CD4-positive, alpha-beta T cell treated with Interleukin-12 subunit alpha and Interleukin-12 subunit beta, for 1 hour (primary cell): ENCODE measurements at places on chromosomes 2 and 18.
A peak's percentile ranks its signal among the peaks of the same experiment; 100 is the strongest.

- no peak for DNase-seq
Measured at GRCh38 chr2:43110442-43110871, 115.9 kb downstream of the ZFP36L2 start.

GRCh38 chr2:104431701-104432121, 422.2 kb upstream of the POU3F3 start:
- DNase-seq = no peak

- DNase-seq = no peak
Measured at GRCh38 chr2:216827073-216827720, 32.7 kb downstream of the TNP1 start.

DNA sequence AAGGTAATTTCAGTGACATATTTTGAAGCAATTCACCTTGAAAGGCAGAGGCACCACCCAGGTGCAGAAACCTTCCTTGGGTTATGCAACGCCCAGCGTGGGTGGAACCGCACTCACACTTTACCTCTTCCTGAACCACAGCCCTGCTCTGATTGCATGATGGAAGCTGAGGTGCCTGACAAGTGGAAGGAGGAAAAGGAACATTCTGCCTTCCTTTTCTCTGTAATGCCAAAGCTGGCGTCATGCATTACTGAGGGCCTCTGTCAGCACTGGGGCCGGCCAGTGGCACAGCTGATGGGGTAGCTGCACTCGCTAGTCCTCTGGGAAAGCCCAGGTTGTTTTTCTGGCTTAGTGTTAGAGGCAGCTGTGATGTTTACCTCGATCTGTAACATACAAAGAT, 266.5 kb downstream of the NEDD4L start:
- peak; percentile 41 for DNase-seq

GRCh38 chr2:71451705-71452104, 1.7 kb upstream of the DYSF start:
- DNase-seq = no peak

DNA sequence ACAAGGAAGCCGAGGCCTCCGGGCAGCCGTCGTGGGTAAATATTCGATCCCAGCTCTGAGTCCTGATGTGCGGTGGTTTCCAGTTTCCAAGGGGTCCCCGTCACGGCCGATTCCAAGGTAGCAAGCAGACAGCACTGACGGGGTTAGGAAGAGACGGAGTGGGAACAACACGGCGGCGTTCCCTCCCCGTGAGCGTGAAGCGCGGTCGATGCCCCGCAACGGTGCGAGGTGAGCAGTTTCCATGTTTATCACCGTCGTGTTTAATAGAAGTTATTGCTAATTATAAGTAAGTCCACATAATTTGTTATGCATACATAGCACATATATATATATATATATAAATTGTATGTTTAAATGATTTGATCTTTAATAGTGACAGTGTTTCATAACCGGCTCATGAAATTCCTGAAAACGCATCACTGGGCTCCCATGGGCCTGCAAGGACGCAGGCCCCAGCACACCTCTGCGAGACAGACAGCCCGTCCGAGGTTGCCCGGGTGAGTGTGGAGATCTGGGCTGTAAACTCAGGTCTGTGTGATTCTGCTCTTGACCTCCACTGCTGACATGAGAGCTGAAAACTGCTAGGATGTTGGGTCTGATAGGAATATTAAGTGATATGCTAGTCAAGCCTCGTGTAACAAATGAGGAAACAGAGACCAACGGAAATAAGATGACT, 243.5 kb upstream of the SALL3 start:
- DNase-seq = no peak

DNA sequence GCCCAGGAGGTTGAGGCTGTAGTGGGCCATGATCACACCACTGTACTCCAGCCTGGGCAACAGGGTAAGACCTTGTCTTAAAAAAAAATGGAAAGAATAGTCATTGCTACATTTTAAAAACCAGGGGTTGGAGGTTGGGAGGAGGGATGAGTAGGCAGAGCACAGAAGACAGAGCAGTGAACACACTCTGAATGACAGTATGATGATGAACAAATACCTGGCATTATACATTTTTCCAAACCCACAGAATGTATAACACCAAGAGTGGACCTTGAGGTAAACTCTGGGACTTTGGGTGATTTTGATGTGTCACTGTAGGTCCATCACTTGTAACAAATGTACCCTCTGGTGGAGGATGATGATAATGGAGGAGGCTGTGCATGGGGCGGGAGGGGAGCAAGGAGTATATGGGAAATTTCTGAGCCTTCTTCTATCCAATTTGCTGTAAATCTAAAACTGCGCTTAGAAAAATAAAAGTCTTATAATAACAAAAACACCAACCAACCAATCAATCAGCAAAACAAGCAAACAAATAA, 111.4 kb upstream of the PGAP1 start:
- DNase-seq = no peak

- no peak for DNase-seq
Measured at GRCh38 chr2:159086826-159087225, 118.4 kb downstream of the TANC1 start.

GRCh38 chr2:105783151-105783738, 38.5 kb downstream of the NCK2 start:
- no peak for DNase-seq

GRCh38 chr2:227153307-227153706, 10.7 kb downstream of the COL4A4 start:
- no peak for DNase-seq

DNA sequence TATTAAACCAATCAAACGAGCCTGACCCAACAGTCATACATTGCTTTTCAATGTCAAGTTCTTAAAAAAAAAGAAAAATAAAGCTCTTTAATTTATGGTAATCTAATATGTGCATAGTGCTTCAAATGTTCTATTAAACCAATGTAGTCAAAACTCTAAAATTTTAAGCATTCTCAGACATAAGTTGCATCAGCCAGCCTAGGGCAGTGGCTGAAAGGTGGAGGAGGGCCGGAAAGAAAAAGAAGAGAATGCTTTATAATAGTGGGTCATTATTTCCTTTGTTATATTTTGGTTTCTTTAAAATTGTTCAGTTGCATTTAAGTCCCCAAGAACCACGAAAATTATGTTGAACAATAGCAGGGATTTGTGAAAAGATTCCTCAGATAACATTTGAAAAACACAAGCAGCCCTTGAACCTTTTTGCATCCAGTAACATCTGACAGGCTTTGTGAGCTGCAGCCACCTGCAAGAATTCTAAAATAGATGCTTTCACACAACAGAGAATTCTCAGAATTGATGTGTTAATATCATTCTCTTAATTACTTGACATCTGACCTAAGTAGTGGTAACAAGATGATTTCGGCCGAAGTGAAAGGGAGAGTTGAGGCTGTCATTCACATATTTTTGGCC, 252.1 kb downstream of the CDCA7 start:
- no peak for DNase-seq

DNA sequence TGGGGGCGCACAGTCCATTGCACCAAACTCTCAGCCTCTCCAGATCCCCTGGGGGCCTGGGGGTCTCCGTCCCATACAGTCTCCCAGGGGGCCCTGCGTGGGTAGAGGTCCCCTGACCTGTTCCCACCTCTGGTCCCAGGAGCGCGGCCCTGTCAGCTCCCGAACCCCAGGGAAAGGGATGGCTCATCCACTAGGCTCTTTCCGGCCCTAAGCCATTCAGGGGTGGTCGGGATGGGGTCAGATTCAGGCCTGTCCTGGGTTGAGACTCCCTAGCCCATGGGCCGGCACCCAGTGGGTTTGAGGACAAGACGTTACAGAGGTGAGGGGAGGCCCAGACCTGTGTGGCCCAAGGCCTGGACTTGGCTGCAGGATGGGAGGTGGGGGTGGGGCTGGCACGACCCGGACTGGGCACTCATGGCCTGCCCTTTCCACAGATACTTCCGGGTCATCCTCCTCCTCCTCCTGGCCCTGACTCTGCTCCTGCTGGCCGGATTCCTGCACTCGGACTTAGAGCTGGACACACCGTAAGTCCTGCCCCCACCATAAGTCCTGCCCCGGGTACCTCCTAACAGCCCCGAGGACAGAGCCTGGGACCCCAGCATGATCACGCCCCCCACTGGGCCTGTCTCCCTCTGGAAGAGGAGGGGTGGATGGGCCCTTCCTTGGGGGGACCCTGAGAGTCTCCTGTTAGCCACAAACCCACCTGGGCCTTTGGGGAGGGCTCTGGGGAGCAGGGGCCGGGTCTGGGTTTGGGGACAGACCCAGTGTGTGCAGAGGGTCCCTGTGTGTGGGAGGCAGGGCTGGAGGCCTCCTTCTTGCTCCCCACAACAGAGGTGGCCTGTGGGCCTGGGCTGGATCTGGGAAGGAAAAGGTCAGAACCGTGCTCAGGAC, 10.1 kb upstream of the NEU4 start:
- no peak for DNase-seq

GRCh38 chr2:241821460-241822263, 12.7 kb downstream of the NEU4 start:
- DNase-seq = no peak

DNA sequence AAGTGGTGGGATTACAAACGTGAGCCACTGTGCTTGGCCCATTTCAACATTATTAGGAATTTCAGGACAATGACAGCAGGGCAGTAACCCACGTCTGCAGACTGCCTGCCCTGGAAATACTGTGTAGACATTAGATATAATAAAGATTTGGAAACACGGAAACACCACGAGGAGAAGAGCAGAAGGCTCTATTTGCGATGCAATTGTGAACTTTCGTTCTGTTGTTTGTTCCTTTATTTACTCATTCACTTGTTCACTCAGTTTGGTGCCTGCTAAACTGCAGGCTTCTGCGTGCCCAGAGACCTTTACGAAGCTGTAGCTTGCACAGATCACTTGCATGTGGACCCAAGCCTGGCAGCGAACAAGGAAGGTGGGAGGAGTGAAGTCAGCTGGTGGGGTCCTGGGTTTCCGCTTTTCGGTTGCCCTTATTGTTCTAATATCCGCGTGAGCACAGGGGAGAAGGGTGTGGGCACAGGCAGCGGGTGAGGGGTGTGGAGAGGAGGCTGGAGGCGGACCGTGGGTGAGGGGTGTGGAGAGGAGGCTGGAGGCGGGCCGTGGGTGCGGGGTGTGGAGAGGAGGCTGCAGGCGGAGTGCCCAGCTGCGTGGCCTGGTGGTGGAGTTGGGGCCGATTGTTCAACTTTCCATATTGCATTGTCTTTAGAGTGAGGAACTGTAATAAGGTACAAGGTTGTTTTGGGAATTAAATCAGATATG, 3.4 kb downstream of the COLEC11 start:
- no peak for DNase-seq

- DNase-seq = no peak
Measured at GRCh38 chr2:201280191-201281040, 20.1 kb downstream of the CASP8 start.

- no peak for DNase-seq
Measured at GRCh38 chr2:113797237-113797636, 40.8 kb upstream of the SLC35F5 start.

DNA sequence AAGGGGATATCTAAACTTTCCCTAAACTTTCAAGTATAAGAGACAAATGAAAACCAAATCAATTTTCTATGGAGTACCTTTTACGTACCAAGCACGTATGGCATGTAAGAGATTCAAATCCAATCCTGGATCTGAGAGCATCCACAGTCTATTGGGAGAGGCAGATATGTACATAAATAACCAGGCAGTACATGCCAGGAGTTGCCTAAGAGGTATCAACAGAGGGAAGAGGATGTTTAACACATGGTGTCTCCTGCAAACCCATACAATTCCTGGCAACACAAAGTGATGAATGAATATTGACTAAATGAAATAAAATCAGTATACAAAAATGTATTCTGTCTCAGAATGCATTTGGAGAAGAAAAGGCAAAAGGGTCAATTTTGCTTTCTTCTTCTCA, 116.6 kb downstream of the PIGN start:
- DNase-seq = no peak

DNA sequence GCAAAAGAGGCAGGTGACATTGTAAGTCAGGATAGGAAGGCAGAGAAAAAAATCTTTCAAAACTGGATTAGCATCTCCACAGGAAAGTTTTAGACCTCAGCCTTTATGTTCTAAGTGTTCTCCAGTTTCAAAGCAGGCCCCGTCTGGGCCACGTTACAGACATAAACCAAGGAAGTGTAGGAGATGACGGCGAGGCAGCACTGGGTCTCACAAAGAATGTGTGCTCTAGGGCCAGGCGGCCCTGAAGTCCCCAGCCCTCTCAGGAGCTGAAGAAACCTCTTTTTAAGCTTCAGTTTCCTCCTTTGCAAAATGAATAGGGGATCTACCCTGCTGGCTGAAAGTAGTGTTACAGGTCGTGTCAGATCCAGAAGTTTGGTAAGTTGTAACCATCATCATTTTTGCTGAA, 81.7 kb downstream of the SPRED2 start:
- DNase-seq = no peak

DNA sequence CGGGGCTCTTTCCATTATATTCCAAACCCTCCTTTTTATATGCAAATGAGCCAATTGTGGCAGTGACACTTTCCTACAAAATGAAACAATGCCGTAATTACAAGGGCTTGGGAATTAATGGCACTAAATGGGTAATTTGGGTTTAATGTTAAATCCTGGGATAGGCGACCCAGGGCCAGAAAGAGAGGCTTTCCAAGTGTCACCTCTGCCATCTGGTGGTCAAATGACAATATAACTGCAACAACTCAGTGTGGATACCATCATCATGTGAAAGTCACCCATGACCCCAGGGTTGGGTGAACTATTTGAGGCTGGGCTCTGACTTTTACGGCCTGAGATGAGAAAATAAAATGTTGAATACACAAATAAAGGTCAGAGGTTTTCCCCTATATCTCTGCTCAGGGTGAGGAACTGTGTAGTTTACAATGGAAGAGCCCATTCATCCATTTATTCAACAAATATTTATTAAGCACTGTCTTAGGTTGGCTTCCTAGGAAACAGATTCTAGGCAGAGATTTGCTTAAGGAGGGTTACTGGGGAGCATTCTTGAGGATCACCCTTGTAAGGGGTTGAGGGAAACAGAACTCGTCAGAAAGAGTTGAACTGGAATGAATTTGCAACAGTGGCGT, 13.6 kb upstream of the THADA start:
- peak; percentile 57 for DNase-seq

- peak; percentile 85 for DNase-seq
Measured at GRCh38 chr2:136327162-136327852, 209.4 kb upstream of the CXCR4 start.

- DNase-seq = no peak
Measured at GRCh38 chr18:28208712-28209265, 31.9 kb upstream of the CDH2 start.

DNA sequence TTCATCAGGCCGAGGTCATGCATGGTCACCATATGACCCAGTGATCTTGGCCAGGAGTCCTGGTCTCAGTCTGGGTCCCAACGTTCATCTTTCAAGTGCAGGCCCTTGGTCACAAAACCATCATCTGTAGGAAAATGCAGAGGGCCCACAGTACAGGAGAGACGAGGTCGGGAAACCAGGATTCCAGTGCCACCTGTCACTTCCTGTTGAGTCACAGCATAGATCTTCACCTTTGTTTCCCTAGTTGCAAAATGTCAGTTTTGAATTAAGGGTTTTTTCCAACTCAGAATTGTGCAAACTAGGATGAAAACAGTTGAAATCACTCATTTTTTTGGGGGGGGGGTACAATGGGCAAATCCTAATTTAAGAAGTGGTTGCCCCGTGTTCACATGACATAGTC, 162.2 kb downstream of the INSIG2 start:
- no peak for DNase-seq

DNA sequence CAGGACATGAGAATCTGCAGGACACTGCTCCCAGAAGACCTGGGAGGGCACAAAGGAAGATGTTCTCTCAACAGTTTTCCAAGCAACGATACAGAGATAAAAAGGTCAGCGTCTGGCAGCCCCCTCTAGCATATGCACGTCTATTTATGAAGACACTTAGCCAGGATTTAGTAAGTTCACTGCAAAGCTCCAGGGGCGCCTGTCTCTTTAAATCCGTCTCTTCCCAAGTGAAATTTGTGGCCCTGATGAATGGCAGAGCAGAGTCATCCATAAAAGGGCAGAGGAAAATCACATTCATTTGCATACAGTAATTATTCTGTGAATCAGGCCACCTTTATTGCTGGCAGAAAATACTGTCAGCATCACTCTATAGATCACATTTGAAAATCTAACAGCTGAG, 390.9 kb upstream of the SMIM21 start:
- no peak for DNase-seq
